ENCODE measurements at places on chromosomes 12 and 14.

DNA sequence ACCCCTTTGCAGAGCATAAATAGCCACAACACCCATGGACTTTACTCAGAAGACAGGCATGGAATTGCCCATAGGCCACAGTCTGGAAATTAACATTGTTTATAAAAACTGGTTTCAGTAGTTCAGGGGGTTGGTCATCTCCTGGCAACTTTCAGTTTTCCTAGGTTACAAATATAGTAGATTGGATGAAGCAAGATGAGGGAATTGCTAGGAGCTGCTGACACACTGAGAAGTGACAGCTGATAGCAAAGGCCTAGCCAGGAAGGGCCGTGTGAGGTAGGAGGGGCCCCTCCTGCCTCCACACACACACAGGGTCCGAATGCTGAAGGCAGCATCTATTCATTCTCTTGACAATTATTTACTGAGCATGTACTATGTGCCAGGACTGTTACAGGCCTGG is 8.3 kb downstream of the GALNT16 start:
- no peak for DNase-seq

DNA sequence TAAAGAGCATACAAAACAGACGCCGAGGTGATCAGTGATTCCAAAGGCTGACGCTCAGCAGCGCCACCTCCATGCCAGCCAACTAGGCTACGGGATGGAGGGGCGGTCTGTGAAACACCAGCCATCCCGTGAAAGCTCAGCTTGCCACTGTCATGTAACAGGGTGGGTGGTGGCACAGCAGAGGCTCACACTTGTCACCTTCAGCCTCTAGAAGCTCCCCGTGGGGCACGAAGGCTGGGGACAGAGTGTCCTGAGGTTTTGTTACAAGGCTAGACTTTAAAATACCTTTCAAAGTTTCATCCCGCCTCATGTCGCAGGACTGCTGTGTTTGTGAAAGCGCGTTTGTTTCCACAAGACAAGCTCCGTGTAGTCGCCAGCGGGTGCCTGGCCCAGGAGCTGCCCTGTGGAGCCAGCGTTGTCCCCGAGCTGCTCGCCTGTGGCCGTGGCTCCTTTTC is 20.7 kb downstream of the XRCC3 start:
- DNase-seq, result no peak

GRCh38 chr12:7210642-7211151 is 21.2 kb downstream of the PEX5 start:
- DNase-seq, result no peak

DNA sequence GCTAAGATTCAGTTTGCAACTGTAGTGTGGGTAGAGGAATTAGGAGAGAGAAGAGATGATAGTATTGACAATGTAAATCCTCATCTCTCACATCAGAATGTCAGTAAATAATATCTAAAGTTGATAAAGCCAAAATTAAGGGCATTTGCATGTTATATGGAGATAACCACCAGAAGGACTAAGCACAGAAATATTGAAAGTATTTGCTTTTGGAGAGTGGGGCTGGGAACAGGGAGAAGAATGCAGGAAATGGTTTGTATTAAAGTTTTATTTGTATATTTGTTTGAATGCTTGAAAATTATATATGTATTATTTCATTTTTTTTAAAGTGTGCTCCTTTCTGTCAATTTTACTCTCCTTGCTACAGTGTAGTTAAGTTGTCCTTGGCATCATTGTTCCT is 491.4 kb downstream of the APAF1 start:
- DNase-seq, result no peak

- peak; percentile 95 for DNase-seq
Measured at GRCh38 chr14:91315844-91316267, 71.4 kb upstream of the GPR68 start.

GRCh38 chr12:59649203-59649602 is 53.4 kb downstream of the SLC16A7 start:
- DNase-seq, result no peak

- DNase-seq, result no peak
Measured at GRCh38 chr14:31672709-31673108, 111.5 kb downstream of the NUBPL start.

- no peak for DNase-seq
Measured at GRCh38 chr12:25501549-25501948, 51.5 kb downstream of the LMNTD1 start.

GRCh38 chr12:53299101-53299453 is 418 bp upstream of the MYG1 start:
- DNase-seq, result peak; percentile 63

DNA sequence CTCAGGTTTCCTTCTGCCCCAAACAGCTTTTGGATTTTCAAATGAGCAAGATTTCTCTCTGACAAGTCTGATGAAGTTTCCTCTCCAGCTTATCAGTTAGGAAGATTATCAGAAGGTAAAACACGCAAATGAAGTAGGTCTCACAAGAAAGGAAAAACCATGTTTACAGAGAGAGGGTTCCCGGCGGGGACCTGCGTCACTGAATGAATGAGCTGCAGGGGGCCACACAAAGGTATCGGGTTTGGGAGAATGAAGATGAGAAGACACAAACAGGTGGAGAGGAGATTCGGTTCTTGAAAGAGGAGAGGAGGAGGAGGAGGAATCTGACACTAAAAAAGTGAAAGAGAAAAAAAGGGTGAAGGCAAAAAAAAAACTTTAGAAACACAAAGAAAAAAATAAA is 208.6 kb downstream of the CALM1 start:
- DNase-seq, result no peak

DNA sequence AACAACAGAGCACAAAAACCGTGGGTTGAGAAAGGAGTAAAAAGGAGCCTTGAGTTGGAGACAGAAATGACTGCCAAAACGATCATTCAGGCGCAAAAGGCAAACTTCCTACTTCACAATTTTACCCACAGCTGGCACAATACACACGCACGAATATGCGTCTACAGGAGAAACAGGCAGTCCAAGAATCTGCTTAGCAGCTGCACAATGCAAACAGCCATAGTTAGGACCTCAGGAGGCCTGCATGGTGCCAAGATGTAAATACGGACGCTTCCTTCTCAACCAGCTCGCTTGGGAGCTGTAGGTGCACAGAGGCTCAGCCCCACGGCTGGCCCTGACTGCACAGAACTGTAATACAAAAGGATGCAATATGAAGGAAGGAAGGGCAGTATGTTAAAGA is 250.1 kb upstream of the CAND1 start:
- DNase-seq, result no peak

DNA sequence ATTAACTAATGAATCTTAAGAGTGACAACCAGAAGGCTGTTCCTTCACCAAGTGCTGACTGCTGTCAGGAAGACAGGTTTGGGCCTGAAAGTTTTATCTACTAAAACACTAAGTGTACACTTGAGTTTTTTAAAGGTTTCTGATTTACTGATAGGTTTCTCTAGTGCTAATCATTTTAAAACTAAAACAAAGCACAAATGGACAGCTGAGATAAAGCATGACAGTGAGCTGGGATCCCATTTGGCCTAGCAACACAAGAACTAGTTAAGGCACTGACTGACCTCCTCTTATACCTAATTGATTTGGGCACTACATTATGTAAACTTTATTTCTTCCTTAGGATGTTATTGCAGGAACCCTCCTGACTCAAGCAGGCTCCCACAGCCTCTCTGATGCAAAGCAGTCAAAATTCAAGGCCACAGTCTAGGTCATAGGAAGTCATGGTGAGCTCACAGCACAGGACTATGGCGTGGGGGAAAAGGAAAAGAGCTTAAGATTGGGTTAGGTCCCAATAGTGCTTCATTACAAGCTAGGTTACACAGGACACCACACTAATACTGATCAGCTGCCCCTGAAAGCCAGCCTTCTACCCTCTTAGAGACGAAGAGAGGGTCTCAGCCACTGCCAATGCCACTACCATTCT is 3.5 kb downstream of the STXBP6 start:
- DNase-seq, result no peak

DNA sequence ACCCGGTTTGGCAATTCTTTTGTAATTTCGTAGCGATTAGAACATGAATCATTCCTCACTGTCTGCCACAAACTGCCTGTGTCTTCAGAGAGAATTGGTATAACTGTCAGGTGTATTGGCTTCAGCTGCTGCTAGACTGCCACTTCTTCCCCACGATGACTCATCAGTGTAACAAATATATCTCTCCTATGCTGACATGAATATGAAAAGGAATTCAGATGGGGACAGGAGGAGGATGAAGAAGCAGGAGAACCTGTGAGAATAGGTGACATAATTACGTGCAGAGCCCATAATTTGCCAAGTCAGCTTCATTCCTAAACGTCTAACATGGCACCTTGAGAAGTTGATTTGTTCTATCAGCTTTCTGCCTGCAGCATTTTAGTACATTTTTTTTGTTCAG is 64.9 kb downstream of the FRMD6 start:
- DNase-seq, result no peak

GRCh38 chr14:99729991-99730875 is 46.1 kb downstream of the CYP46A1 start:
- DNase-seq, result peak; percentile 79

- DNase-seq, result no peak
Measured at GRCh38 chr12:131829356-131829747, 1.2 kb downstream of the MMP17 start.

- DNase-seq, result no peak
Measured at GRCh38 chr14:104499784-104500760, 79.5 kb upstream of the C14orf180 start.

DNA sequence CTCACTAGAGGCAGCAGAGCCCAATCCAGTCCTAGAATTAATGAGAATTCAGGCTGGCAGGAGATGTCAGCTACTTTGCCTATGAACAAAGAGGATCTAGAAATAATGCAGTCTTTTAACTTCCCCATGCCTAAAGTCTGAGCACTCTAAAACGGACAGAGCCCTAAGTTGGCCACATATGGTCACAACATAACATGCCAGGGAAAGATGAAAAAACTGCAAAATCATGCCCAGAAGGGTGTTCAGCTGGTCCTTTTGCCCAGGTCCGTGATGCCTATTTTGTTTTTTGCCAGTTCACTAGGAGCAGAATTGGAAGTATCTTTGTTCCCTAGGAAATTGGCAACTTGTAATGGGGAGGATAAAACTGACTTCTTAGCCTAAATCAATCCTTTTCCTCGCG is 20.3 kb upstream of the LMNTD1 start:
- no peak for DNase-seq

DNA sequence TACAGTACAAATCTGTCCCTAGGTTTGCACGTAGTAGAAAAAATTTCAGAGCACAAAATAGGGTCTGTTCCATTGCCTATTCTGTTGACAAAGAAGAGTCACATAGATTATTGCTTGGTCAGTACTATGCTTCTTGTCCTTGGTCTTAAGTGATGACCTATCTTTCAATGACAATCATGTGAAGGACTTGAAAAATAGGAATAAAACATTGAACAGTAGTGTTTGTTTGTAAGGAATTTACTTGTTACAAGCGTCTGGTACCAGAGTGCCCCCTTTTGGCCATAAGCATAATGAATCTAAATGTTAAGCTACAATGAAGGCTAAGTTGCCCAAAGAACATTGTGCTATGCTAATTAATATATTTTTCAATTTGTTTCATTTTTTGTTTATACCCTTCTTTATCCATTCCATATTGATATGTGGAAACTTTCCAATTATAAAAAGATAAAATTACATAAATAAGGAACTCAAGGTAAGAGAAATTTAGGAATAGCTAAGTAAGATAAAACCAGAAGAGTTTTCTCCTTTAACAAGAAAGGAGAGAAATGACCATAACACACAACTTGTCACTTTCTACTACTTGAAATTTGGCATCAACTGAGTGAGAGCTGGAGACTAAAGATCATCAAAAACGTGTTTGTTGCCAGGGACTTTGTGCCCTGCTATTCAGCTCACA is 204.7 kb downstream of the EPS8 start:
- peak; percentile 18 for DNase-seq

GRCh38 chr14:37707716-37708115 is 112.3 kb downstream of the TTC6 start:
- no peak for DNase-seq

- DNase-seq, result no peak
Measured at GRCh38 chr14:99030454-99030853, 241.5 kb downstream of the BCL11B start.

- no peak for DNase-seq
Measured at GRCh38 chr12:123396954-123397353, 13.0 kb downstream of the KMT5A start.

- no peak for DNase-seq
Measured at GRCh38 chr14:21043974-21044618, 1.9 kb downstream of the RNASE7 start.

DNA sequence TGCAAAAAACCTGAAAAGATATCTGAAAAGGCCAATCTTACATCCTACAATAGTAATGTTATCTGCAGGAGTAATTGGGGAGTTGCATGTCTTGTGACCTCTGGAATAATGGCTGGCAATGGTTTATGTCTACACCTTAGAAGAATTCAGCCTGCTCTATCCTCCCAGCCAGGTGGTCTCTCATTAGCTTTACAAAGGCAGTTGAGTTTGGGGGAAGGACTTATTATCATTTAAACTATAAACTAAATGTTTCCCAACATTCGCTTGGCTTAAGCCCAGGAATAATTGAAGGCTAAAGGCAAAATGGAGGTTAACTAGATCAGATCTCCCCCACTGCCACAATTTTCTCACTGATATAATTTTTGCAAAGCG is 158.4 kb upstream of the SFSWAP start:
- DNase-seq, result no peak

DNA sequence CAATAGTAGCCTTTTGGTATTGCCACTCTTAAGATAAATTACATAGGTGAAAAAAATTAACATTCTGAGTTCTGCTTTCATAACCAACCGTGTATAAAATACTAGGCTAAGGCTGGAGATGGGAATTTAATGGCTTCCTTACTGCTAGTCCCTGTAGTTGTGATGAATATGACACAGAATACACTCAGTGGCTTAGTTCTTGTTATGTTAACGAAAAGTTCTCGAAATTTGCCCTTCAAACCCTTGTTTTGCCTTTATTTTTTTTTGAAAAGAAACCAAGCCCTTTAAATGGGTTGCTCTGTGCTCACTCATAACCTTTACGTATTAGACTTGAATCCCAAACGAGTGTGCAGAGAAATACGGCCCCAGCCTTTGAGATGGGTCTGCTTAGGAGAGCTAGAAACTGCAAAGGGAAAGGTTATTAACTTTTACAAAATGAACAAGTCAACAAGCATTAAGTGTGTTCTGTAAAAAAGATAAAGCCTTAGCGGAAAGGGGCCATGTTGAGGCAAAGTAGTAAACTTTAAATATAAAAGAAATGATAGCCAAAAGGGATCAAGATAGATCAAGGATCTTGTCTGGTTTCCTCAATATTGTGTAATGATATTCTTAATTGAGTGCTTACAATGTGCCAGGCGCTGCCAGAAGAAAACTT is 1.7 kb downstream of the NUDT4 start:
- no peak for DNase-seq

GRCh38 chr12:50402264-50403000 is 1.7 kb downstream of the LARP4 start:
- no peak for DNase-seq

All from activated CD4-positive, alpha-beta memory T cell treated with anti-CD3 and anti-CD28 coated beads for 36 hours (primary cell).